ENCODE measurements at places on chromosomes 1 and 21. TPM values are rescaled to one million over a fixed set of nuclear protein-coding genes. Genes with fewer than 3 reads are reported as not detected.

- DNase-seq = no peak
These were observed 372.0 kb upstream of the DAB1 start for GRCh38 chr1:57795886-57796285.

DNA sequence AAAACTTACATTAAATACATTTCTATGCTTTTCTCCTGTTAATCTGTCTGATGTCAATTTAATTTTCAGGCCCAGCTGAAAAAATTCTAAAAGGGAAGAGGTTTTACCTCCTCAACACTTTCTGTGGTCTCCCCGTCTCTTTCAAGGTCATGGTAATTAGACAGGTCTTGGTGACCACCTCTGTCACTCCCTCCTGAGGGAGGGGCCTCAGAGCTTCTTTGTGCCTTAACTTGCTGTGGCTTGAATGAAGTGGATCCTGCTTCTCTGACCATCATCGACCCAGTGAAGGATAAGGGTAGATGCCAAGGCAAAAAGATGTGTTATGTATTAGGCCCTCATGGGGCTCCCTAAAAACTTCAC is 40.8 kb upstream of the OSBPL9 start:
- no peak for DNase-seq

Gene CLDN17
- not detected for total RNA-seq

Gene DLGAP3
- total RNA-seq = 0.93 TPM

Gene FMO5
- 0.17 TPM for total RNA-seq

All from activated T-helper 1 cell treated with anti-CD3 and anti-CD28 coated beads, Interleukin-12 subunit alpha, Interleukin-12 subunit beta, Interleukin-2, Interleukin-4 antibody, amounts not matched to agents 30 ng/mL and 10 ng/mL and 1 ng/mL, durations not matched to agents 14 hours and 24 hours and 36 hours (primary cell).